Activated CD4-positive, alpha-beta T cell treated with anti-CD3 and anti-CD28 coated beads, Interleukin-2, Interleukin-4, amounts not matched to agents 100 ng/mL and 50 ng/mL, durations not matched to agents 16 hours and 8 hours (primary cell): ENCODE measurements at places on chromosomes 11 and 22.

- DNase-seq = no peak
These were observed 44.6 kb upstream of the PPARA start for GRCh38 chr22:46105494-46106278.

GRCh38 chr11:121418625-121419114 lies 33.4 kb upstream of the SORL1 start:
- peak; percentile 42 for DNase-seq

GRCh38 chr11:98734686-98735085 lies 286.1 kb upstream of the CNTN5 start:
- no peak for DNase-seq

- DNase-seq = no peak
These were observed 77.6 kb downstream of the MED15 start for GRCh38 chr22:20584872-20585638.

- no peak for DNase-seq
These were observed 30.8 kb downstream of the ZNRF3 start for GRCh38 chr22:28914201-28914600.
